ENCODE measurements at places on chromosomes 1 and 21.

- DNase-seq, result no peak
Observed at GRCh38 chr1:117161887-117162286, 40.3 kb upstream of the TRIM45 start.

DNA sequence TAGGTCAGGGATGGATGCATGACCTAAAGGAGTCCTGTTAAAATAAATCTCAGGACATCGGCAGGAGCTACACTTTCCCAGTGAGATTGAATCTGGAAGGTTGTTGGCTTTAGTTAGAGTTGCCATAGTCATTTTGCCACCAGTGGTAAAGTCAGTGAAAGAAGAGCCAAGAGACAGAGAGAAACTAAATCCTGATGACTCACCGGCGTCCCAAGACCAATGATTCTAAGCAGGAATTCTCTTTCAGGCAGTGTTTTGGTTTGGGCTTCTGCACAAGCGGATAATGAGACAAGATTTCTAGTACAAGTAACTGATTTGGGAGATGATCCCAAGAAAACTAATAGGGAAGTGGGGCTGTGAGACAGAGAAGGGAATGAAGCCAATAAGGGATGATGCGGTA, 88.8 kb upstream of the ETS2 start:
- DNase-seq, result no peak

DNA sequence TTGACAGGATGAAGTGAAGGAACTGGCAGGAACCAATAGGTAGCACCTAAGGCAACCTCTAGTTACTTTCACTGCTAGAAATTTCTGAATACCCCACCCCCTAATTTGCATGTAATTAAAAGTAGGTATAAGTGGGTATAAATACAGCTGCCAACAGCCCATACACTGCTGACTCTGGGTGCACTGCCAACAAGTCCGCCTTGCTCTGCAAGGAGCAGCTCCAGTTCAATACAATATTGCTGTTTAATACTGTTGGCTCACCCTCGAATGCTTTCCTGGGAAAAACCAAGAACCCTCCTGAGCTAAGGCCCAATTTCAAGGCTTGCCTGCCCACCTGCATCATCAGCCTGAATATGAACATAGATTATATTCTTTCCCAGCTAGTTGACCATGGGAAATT, 981.9 kb downstream of the ADGRL2 start:
- DNase-seq, result no peak

GRCh38 chr1:94819238-94819944, 766 bp upstream of the SLC44A3 start:
- DNase-seq, result no peak

DNA sequence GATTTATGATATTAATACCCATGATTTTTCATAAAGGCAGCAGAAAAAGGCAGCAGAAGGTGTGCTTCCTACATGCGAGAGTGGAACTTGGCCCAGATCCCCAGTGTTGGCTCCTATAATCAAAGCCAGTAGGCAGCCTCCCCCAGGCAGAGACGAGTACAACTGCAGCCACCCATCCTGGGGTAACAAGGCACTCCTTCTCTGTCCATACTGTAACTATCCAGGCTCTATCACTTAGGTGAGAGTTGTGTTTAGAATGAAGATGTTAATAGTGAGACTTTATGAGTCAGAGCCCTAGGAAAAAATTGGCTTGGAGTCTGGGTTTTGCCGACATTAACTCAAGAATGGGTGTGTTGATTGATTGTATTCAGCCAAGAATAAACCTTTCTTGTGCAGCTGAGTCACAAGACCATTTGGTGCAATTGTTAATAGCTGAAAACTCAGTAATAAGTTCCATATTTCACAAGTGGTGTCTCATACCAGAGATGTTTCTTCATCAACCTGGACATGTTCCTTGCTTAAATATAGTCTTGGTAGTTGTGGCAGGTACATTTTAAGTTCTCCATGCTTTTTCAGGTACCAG, 322.3 kb downstream of the DUSP10 start:
- DNase-seq, result no peak

DNA sequence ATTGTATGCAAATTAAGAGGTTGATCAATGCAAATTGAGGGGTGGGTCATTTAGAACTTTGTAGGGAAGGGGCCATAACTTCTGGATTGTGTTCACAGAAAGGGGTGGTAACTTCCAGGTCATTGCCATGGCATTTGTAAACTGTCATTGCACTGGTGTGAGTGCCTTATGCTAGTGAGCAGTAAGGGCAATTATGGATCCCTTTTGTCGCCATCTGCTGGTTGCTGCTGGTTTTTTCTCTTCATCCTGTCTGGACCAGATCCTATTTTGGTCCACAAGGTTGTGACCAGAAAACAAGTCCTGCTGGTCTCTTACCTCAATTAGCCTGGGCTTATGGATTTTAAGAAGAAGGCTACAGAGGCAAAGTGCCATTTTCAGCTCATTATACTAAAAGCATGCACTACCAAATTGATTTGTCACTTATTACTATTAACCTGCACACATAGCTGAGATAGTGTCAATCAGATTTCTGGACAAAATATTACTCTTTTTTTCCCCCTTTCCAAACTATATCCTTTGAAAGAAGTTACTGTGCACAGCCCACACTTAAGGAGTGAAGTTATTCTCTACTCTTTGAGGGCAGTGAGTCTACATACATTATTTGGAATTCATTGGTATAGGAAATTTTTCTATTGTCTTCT, 196.2 kb downstream of the ZC3H11B start:
- DNase-seq, result no peak
